Stimulated activated CD8-positive, alpha-beta memory T cell treated with anti-CD3 and anti-CD28 coated beads, Interleukin-2, amount 100 ng/mL, for 48 hours (primary cell): ENCODE measurements at places on chromosomes 5 and 9.

DNA sequence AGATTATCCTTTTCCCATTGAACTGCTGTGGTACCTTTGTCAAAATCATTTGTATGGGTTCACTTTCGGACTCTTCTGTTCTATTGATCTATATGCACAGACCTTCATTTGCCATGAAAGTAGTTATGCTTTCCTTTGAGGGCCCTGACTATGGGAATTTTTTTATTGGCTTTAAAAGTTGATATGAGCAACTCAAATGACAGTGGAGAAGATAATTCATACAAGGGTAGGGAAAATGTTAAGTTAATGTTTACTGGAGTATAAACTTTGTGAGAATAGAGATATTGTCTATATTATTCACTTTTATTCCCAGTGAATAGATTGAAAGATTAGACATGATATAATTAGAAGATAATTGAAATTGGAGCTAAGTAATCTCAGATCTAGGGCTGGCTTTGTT, 94.8 kb downstream of the ATP10B start:
- no peak for DNase-seq

DNA sequence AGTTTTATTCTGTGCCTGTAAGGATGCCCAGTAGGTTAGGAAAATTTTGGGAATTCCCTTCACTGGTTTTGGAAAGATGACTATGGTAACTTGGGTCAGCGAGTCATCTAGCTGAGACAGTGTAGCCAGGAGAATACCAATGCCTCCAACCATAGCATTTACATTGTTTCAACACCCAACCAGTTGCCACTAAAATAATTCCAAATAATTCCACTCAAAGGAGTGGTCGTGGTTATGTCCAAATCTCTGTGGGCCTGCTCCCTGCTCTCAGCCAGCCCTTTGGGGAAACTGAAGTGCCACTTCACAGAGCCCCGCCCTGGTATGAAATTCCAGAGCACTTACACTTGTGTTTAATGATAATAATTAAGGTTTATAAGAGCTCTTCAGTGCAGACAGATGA, 310.5 kb downstream of the PLK2 start:
- DNase-seq: no peak

DNA sequence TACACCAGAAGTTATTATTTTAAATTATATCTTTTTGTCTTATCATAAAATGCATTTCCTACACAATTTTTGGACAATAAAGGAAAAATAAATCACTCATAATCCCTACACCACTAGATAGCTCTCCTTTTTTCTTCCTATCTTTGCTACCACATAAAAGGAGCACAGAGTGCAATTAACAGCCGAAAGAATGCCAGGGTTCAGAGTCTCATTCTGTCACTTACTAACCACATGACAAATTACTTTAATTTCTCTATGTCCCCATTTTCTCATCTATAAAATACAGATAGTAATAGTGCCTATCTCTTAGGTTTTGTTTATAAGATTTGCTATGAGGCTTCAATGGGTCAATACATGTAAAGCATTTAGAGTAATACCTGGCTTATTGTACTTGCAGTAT, 158.7 kb upstream of the GRIN3A start:
- DNase-seq: no peak

- no peak for DNase-seq
Observed at GRCh38 chr5:83760579-83760978, 39.9 kb upstream of the HAPLN1 start.

DNA sequence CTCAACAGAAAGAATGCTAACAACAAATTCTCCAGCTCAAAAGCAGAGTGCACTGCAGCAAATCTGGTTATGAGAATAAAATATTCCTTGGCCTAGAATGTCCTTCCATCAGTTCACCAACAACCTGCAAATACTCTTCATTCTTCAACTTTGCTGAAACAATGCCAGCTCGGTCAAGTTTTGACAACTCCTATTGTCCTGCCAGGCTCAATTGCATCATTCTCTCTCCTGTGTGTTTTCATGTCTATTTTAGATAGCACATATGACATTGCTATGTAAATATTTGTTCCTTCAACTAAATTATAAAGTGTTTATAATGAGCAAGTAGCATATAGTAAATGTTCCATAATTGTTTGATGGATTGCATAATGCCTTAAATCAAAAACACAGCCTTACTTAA, 463.8 kb downstream of the TLE1 start:
- no peak for DNase-seq

DNA sequence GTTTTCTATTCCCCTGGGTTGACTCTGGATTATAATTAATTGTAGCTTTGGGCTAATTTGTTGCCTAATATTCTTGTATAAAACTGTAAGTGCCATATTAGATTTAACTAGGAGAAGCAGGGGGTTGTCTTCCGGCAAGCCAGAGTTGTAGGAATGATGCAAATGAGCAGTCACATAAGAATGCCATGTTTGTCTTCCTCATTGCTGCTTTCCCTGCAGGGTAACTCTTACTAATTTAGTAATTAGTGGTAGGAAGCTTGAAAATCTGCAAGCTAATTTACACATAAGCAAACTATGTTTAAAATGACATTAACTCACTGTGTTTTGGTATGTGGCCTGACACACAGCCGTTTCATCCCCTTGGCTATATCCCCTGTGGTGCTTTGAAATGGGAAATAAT, 527.8 kb downstream of the KCTD16 start:
- no peak for DNase-seq

DNA sequence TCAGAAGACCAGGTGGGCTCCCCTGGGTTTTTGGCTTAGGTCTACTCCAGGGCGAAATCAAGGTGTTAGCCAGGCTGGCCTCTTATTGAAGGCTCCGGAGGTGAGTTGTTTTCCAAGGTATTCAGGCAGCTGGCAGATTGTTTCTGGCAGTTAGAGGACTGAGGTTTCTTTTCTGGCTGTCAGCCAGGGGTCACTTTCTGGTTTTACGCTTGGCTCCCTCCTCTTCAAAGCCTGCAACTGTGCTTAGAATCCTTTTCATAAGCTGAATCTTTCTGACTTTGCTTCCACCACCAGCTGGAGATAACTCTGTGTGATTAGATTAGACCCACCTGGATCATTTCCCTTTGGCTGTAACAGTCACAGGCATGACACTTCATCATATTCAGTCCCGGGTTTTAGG, 24.6 kb downstream of the RFK start:
- no peak for DNase-seq

- no peak for DNase-seq
Observed at GRCh38 chr9:121561385-121562222, 62.0 kb upstream of the GGTA1 start.

GRCh38 chr9:109517901-109518377, 19.8 kb upstream of the PTPN3 start:
- DNase-seq: no peak

DNA sequence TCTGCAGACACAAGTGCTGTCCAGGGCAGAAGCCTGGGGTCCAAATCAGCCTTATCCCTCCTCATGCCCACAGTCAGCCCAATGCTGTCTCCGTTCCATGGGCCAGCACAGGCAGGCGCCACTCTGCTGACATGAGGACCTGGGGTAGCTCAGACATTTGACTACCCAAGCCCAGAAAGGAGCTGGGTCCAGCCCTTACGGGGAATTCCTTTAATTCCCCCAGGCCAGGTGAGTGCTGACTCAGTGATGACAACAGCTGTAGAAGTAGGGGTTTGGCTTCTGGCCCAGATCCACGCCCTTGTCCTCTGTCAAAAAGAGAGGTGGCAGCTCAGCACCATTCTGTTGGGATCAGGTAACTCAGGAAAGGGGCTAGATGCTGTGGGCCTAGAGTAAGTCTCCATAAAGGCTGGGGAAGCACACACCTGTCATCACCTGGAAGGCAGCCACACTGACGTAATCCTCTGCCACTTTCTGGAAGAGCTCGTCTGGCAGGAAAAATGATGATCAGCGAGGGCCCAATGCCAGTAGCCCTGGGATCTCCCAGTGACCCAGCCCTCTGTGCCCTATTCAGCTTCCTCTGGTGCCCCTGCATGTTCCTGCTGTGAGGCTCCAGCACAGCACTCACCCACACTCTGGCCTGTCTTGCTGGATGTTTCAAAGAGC, 1.9 kb downstream of the RAB24 start:
- no peak for DNase-seq

GRCh38 chr5:162068412-162068811, 839 bp downstream of the GABRG2 start:
- DNase-seq: no peak

DNA sequence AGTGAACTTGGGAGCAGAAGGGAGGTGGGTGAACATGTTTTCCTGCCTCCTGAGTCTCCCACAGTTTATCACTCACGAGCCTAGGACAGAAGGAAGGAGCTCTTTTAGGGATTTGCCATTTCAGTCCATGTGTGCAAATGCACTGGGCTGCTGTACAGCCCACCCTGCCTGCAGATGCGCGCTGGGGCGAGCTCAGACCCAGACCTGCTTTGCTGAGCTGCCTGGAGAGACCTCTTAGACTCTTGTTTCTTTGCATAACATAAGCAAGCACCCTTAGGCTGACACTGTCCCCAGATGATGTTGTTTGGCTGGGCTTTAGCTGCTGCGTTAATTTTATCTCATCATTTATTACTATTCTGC, 199.0 kb downstream of the CACNA1B start:
- DNase-seq: no peak
